ENCODE measurements at places on chromosomes 2 and 18.
A peak's percentile ranks its signal among the peaks of the same experiment; 100 is the strongest.

- peak; percentile 47 for DNase-seq
These were observed 85.3 kb downstream of the SPP2 start for GRCh38 chr2:234135750-234136221.

- DNase-seq = no peak
These were observed 515 bp downstream of the TSHZ1 start for GRCh38 chr18:75211002-75211621.

GRCh38 chr18:50494569-50494968, 65.3 kb upstream of the MAPK4 start:
- DNase-seq = no peak

GRCh38 chr2:236642584-236643291, 73.1 kb downstream of the ACKR3 start:
- DNase-seq = no peak

GRCh38 chr2:72162574-72162973, 14.9 kb upstream of the CYP26B1 start:
- DNase-seq = no peak

GRCh38 chr2:98822301-98823164, 91.6 kb upstream of the MGAT4A start:
- peak; percentile 44 for DNase-seq

DNA sequence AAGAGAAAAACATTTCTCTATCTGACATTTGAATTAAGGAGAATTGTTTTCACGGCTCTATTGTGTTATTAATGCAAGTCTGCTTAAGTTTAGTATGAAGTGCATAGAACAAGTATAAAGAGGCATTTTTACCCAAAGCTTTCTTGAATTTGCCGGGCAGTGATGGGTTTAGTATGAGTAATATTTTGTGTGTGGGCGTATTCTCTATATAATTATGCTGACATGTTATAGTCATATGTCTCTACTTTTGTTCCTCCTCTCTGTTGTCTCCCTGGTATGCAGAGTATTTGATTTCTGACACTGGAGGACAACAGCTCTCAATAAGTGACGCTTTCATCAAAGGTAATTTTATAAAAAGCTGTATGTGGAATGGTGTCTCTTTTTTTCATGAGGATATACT, 45.9 kb downstream of the PIKFYVE start:
- DNase-seq = no peak

GRCh38 chr2:130933501-130933900, 96.8 kb downstream of the ARHGEF4 start:
- no peak for DNase-seq

DNA sequence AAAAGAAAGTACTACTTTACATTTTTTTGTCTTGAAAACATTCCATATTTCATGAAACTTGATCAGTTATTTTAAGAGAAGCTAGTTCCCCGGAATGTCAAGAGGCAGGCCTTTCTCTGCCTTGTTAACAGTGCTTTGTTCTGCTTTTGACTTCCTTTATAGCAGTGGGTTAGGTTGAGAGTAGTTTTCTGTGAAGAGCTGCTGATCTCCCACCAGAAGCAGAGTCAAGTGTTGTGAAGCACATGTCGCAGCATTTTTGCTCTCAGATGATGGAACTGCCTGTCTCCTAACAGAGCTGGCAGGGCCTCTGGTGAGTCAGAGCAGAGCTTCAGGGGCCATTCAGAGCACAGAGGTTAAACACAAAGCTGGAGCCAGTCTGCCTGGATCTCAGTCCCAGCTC, 871.8 kb downstream of the SLC4A3 start:
- DNase-seq = no peak

- no peak for DNase-seq
These were observed 282.1 kb upstream of the NT5C1B start for GRCh38 chr2:18871430-18871829.

- DNase-seq = no peak
These were observed 35.5 kb downstream of the SIGLEC15 start for GRCh38 chr18:45860971-45861370.

GRCh38 chr2:89763581-89764485, 1072.4 kb downstream of the RPIA start:
- no peak for DNase-seq

GRCh38 chr2:120854014-120854620, 118.4 kb downstream of the GLI2 start:
- no peak for DNase-seq

DNA sequence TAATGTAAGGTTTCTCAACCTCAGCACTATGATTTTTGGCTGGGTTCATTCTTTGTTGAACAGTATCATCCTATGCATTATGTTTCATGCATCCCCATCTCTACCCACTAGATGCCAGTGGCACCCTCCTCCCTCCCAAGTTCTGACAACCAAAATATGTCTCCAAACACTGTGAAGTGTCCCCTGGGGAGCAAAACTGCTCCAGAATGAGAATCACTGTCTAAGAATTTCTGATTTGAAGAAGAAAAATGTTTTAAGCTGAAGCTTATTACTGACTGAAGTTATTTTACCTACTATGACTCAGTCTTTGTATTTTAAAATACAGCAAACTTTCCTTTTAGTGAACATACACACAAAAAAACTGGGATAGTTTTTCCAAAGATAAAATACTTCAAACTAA, 3.4 kb downstream of the THADA start:
- no peak for DNase-seq

- no peak for DNase-seq
These were observed 154.0 kb upstream of the NFATC1 start for GRCh38 chr18:79241755-79242154.

GRCh38 chr2:239636808-239637207, 236.0 kb upstream of the HDAC4 start:
- DNase-seq = no peak

DNA sequence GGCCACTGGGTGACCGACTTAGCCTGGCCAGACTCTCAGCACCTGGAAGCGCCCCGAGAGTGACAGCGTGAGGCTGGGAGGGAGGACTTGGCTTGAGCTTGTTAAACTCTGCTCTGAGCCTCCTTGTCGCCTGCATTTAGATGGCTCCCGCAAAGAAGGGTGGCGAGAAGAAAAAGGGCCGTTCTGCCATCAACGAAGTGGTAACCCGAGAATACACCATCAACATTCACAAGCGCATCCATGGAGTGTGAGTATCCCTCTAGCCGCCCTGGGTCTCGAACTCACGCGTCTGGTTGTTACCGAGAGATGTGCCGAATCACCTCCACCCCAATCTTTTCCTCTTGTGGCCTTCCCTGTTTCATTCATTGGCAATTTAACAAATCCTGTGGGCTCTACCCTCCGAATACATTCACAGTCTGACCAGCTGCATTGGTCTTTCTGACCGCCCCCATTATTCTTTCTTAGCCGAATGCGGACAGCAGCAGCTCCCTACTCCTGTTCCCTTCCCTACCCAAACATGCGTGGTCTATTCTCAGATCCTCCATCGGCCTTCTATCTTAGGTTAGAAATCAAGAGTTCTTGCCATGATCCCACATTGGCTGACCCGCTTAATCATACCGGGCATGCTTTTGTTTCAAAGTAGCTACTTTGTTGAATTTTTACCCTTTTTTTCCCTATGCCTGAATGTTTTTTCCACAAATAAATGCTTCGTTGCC, 631 bp downstream of the RPL31 start:
- DNase-seq = no peak

GRCh38 chr2:42770288-42771131, 6.6 kb upstream of the OXER1 start:
- no peak for DNase-seq

DNA sequence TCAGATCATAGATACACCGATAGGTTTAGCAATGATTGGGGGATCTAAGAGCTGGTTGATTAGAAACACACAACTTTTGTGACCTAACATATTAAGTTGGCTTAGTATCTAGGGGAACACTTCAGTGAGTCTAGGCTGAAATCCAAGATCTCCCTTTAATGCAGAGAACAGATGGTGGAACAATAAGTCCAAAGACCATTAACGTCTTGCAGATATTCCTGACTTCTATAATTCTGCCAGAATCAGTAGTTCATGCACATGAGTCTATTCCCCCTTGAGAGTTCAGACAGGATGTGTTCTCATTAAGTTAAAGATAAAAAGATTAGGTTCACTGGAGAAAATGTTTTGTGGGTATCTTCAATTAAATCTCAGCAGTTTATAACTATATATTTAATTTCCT, 506.5 kb downstream of the TSN start:
- DNase-seq = no peak

GRCh38 chr2:20145497-20146193, 79.3 kb downstream of the SDC1 start:
- DNase-seq = no peak

DNA sequence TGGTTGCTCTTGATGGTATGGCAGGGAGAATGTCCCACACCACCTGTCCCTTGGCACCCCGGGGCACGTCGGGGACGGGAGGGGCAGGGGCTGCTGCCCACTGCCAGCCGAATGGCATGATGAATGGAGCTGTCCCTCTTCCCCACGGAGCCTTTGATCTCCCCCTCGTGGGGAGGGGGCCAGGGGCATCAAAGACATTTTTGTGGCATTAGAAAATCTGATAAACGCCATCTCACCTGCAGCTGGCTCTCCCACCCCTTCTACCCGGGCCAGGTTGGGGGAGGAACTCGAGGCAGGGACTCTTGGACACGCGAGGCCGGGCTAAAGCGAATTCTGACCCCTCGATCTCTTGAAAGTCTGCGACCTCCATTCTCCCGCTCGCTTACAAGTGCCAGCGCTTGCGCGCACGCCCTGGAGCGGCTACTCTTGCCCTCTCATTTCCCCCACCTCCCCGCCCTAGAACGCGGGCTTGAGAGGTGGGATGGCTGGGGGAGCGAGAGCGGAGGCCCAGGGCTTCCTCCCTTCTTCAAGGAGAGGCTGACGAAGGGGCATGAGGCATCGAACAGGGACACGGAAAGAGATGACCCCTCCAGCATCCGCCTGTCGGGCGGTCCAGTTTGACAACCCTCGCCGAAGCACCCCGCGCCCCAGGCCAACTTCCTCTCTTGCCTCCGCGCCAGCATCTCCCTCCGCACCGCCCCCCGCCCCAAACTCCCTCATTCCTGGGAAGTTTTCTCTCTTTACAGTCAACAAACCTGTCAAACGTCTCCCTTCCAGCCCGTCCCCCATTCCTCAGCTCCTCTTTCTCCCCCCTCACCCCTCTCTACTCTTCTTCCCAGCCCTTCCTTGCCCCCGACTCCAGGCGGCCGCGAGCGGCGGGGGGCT, 692 bp upstream of the WNT6 start:
- DNase-seq = no peak

DNA sequence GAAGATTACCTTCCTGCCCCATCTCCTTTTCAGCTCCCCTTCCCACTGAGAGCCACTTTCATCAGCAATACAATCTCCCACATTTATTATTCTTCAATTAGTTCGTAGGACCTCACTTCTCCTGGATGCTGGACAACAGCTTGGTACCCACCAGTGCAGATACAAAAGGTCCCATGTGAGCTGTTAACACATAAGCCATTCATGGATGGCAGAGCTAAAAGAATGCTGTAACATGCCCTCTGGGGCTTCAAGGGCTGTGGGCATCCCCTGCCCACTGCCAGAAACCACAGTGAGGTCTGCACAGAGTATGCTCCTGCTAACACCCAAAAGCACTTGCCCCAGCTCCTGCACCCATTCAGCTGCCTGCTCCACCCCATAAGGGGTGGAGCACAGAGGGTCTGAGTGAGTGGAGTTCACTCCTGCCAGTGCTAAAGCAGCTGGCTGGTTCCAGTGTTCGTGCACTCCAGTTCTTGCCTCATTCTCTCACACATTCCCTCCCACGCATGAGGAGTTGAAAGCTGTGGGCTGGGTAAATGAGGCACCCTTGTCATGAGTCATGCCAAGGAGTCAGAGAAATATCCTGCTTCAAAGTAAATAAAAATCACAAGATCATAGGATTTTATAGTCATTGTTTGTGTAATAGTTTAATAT, 305.9 kb upstream of the TMEFF2 start:
- no peak for DNase-seq

- no peak for DNase-seq
These were observed 1.0 kb upstream of the EFHD1 start for GRCh38 chr2:232632229-232632903.

GRCh38 chr18:9474108-9474982, 968 bp upstream of the RALBP1 start:
- no peak for DNase-seq

GRCh38 chr18:52682260-52682659, 342.3 kb downstream of the DCC start:
- DNase-seq = no peak

DNA sequence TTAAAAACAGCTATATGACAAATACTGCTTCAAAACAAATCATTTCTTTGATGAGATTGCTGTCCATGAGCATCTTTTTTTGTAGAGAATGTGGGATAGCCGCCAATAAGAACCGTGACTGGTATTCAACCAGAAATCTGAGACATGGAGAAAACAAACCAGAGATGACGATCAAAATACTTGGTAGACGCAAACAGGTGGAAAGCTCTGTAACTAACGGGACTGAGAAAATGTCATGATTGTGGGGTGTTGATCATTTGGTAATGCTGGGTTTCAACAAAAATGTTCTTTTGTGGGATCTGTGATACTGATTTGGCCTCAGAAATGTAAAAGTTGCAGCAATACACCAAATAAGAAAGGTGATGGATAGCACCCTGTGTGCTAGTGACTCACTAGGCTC, 364.8 kb downstream of the NYAP2 start:
- DNase-seq = no peak

DNA sequence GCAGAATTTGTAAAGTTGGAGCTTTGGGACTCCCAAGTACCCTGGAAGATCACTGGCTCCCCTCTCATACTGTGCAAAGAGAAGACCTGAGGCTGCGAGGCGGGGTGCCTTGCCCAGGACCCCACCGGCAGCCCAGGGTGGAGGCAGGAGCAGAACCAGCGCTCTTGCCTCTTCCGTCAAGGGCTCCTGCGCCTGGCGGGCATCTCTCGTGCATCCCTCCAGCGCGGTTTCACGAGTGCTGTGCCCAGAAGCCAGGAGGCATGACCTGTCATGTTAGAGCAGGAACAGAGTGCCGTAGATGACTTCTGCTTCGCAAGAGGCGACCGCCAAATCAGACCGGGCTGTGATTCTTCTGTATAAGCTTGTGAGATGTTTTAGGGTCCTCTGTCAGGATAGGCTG, 77.3 kb downstream of the LDLRAD4 start:
- DNase-seq = no peak

DNA sequence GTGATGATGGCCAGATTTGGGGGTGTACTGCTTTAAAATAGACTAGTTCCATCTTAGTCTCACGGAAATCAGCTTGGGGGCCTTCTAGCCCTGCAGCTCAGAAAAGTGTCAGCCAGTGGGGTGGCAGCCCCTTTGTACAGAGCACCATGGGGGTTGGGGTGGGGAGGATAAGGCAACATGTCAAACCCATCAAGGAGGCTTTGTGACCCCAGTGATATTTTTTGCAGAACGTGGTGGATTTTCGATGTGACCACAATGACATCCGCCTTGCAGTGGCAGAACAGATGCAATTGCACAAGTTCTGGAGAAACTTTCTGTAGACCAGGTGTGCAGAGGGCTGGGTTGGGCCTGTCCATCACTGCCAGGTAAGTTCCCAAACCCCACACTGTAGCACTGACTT, 3.0 kb upstream of the CD8A start:
- DNase-seq = no peak

DNA sequence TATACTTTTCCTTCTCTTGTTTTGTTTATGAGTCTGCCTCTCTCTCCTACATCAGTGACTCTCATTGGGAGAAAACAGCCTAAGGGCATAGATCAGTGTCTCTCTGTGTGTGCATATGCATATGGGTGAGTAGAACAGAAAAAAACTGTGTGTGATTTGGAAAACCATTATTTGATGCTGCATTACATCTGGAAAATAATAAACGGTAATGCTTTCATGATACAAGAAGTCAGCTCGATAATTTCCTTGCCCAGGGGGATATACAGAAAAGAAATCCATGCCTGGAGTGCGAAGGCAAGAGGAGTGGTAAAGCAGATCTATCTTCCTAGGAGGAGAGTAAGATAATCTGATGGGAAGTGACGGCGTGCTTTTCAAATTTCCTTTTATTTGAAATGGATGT, 221.5 kb upstream of the LYPD1 start:
- DNase-seq = no peak

Data from activated CD4-positive, alpha-beta T cell treated with anti-CD3 and anti-CD28 coated beads for 4 hours (primary cell).